Urinary bladder (tissue), 4 donors: ENCODE measurements at places on chromosomes 11 and 22. TPM values are rescaled to one million over a fixed set of nuclear protein-coding genes. Genes with fewer than 3 reads are reported as not detected.

Gene BEST1
- 6.7 TPM for polyA plus RNA-seq

Gene CTSW
- 0.98 TPM for polyA plus RNA-seq

Gene JAML
- polyA plus RNA-seq = 6.0 TPM

Gene SPINDOC
- polyA plus RNA-seq = 19.0 TPM

Gene FGF19
- polyA plus RNA-seq = not detected

Gene LRP4
- polyA plus RNA-seq = 2.4 TPM

- no peak for DNase-seq
Observed at GRCh38 chr22:41687901-41688364, 734 bp downstream of the SNU13 start.

GRCh38 chr22:36245805-36246356, 6.6 kb upstream of the APOL2 start:
- no peak for DNase-seq

GRCh38 chr11:36155124-36155561, 134.1 kb downstream of the COMMD9 start:
- no peak for DNase-seq
